ENCODE measurements at places on chromosomes 5 and 9. TPM values are rescaled to one million over a fixed set of nuclear protein-coding genes. Genes with fewer than 3 reads are reported as not detected.

The RIGI gene
- 7.1 TPM for total RNA-seq

DNA sequence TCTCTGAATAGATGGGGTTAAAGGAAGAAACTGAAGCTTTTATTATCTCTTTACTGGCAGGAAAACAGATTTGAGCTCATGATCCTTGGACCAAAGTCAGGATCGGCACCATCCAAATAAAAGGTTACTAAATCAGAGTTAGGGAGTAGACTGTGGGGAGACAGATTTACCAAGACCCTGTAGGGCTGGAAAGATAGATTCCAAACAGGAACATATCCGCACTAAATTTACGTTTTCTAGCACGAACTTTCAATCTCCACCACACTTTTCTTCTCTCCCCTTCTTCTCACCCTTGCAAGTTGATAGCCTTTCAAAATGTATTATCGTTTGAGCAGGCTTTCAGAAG lies 120.0 kb upstream of the HMHB1 start:
- no peak for ATAC-seq

DNA sequence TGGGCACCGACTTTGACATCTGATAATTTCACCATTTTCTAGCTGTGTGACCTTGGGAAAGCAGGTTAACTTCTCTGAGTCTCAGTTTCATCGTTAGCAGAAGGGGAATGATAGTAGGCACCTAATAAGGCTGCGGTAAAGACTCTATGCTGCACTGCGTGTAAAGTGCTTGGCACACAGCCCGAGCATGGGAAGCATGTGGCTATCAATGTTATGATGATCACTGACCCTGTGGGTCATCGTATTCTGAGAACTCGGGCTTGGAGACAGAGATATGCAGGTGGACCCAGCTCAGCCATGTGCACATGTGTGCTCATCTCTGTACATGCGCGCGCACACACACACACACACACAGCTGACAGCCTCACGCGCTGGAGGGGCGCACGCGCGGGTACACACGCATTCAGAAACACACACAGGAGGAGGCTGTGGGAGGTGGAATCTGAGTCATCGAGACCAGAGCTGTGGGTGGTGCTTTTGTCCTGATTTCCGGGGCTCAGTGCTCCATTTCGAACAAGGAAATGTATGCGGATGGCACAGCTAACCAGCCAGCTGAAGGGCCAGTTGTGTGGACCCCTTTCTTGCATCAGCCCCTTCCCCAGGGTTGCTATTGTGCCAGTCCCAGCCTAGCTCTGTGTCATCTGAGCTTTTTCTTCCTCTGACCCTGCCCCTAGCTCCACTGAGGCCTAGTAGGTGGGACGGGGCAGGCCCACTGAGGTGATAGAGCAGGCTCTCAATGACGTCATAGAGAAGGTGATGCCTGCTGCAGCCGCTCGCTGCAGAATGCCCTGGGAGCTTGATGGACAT lies 11.1 kb upstream of the ARAP3 start:
- no peak for ATAC-seq

GRCh38 chr5:157454273-157454672 lies 5.7 kb upstream of the NIPAL4 start:
- no peak for ATAC-seq

GRCh38 chr5:124399426-124399961 lies 346.9 kb downstream of the ZNF608 start:
- no peak for ATAC-seq

- ATAC-seq = no peak
These were observed 2.3 kb downstream of the UHRF2 start for GRCh38 chr9:6415266-6415665.

DNA sequence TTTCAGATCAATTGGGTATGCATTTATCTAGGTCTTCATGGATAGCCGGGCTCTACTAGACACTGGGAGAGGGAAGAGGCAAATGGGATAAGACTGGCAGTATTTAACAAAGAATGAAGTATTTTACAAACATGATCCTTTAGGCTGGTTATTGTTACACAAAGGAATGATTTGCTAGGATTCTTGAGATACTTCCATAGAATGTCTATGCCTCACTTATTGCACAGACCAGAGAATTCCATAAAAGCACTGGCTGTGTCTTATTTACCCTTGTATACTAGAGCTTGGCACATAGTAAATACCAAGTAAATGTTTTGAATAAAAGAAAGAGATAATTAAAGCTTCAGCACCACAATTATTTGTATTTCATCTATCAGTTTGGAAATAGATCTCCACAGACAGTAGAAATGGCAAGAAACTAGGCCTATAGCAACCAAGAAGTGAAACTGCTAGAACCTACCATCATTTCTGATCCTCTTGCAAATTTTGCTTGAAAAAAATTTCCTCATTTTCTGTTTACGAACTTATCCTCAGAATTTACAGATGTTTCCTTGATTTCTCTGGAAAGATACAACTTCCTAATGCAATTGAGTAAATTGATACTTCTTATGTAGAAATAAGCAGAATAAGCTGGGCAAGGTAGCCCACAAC lies 3.8 kb downstream of the PDCD1LG2 start:
- ATAC-seq = no peak
